ENCODE measurements at places on chromosomes 6 and 20. TPM values are rescaled to one million over a fixed set of nuclear protein-coding genes. Genes with fewer than 3 reads are reported as not detected.

GRCh38 chr6:43257367-43258145 lies 14.3 kb downstream of the TTBK1 start:
- DNase-seq: no peak

TFAP2D gene
- total RNA-seq: 0.47 TPM

GRCh38 chr6:105509506-105510331 lies 106.8 kb upstream of the PREP start:
- no peak for DNase-seq

- DNase-seq: no peak
Measured at GRCh38 chr6:124722141-124722878, 239.9 kb upstream of the RNF217 start.

TSHZ2 gene
- total RNA-seq: 0.31 TPM

- DNase-seq: no peak
Measured at GRCh38 chr6:77040568-77041195, 422.6 kb downstream of the HTR1B start.

All from occipital lobe (tissue), 3 donors.